ENCODE measurements at places on chromosomes 11 and 22.

DNA sequence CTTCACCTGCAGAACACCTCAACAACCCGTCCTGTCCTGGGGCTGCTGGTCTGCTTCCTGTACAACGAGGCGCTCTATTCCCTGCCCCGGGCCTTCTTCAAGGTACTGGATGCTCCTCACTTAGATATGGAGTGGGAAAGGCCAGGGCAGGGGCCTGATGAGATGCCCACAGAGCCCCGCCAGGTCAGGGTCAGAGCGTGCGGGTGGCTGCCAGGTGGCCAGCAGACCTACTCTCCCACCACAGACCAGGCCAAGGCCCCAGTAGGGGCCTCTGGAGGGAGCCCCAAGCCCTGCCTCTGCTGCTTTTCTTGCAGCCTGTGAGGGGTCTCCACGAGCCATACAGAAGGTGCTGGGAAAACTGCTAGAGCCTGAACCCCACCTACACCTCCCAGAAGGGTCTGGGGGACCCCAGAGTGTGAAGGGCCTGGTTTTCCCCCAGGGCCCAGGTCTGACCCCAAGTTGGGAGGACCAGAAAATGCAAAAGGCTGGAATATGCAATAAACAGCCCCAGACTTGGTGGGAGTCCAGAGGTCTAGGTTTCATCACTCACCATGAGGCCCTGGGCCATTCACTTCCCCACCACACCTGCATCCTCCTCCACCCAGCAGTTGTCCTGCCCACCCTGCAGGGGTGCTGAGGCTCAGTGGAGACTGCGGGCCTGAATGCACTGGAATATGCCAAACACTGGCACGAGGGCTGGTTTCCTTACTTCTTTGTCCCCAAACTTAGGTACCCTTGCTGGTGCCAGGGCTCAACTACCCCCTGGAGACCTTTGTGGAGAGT is 14.7 kb downstream of the ZDHHC24 start:
- DNase-seq = no peak

- DNase-seq = no peak
Measured at GRCh38 chr11:128501632-128502549, 85.5 kb downstream of the ETS1 start.

DNA sequence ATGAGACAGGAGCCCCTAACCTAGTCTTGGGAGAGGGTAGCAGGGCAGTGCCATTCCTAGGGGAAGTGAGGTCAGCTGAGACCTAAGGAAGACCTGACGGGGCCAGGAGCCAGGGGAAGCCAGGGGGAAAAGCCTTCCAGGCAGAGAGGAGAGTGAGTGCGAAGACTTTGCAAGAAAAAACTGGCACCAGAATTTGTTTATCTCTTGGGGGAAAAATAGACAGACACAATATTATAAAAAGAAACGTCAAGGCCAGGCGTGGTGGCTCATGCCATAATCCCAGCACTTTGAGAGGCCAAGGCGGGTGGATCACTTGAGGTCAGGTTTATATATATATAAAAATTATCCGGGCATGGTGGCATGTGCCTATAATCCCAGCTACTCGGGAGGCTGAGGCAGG is 26.9 kb upstream of the TESMIN start:
- no peak for DNase-seq

GRCh38 chr22:36873614-36874308 is 13.0 kb downstream of the NCF4 start:
- no peak for DNase-seq

- no peak for DNase-seq
Measured at GRCh38 chr11:1832920-1833295, 1.9 kb upstream of the SYT8 start.

DNA sequence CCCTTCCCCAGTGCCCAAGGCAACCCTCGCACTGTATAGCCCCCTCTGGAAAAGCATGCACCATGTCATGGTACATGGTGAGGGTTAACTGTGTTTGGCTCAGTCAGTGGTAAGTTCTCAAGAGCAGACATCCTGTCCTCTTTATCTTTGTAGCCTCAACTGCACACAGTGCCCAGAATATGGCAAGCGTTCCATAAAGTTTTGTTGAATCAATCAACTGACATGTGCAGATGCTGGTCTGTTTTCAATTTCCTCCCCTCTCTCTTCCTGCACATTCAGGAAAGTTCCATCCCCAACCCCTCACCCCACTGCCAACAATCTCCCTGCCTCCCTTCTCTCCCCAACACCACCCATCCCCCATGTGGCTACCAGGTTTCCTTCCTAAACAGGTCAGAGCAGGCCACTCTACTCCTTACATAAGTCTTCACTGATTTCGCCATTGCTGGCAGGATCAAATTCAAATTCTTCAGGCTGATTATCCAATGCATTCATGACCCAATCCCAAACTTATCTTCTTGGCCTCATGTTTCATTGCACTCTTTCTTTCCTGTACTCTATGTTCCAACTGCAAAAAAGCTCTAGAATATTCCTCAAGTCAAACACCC is 15.5 kb upstream of the TMPRSS5 start:
- no peak for DNase-seq

- DNase-seq = no peak
Measured at GRCh38 chr22:33605221-33605620, 315.1 kb downstream of the LARGE1 start.

- DNase-seq = no peak
Measured at GRCh38 chr11:26510756-26511155, 61.3 kb downstream of the MUC15 start.
